ENCODE measurements at places on chromosomes 2 and 18.

DNA sequence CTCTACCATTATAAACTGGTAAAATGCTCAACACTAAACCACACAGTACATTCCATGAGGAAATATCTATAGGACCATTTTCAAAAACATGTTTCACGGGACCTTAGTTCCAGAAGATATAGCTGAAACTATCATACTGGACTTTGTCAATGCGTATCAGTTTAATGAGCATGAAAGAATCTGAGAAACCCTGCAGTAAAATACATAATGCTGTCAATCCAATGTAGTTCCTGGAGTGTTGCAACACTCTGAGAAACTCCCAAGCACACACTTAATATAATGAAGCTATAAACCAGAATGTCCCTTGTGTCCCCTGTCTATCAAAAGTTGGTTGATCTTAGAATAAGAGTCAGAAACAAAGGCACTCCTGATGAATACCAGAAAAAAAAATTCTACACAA lies 16.2 kb downstream of the IWS1 start:
- H3K27ac ChIP-seq = no peak overlapping the region
- H3K4me3 ChIP-seq = no peak overlapping the region
- H3K4me1 ChIP-seq = peaks cover 42% of the 10 kb centered on the region
- no peaks in the 10 kb centered on the region for H3K27me3 ChIP-seq
- no peak for DNase-seq

GRCh38 chr2:21543630-21544029 lies 419.9 kb downstream of the TDRD15 start:
- no peaks in the 10 kb centered on the region for H3K36me3 ChIP-seq
- DNase-seq = no peak
- H3K27me3 ChIP-seq = no peaks in the 10 kb centered on the region
- H3K4me1 ChIP-seq = no peaks in the 10 kb centered on the region
- H3K4me3 ChIP-seq = no peak overlapping the region

GRCh38 chr18:55234366-55235093 lies 275.3 kb upstream of the CCDC68 start:
- no peaks in the 10 kb centered on the region for H3K36me3 ChIP-seq
- DNase-seq = no peak
- H3K27ac ChIP-seq = no peak overlapping the region

- DNase-seq = no peak
- no peak overlapping the region for H3K4me3 ChIP-seq
- no peak overlapping the region for H3K27ac ChIP-seq
- no peaks in the 10 kb centered on the region for H3K36me3 ChIP-seq
- H3K27me3 ChIP-seq = no peaks in the 10 kb centered on the region
- no peaks in the 10 kb centered on the region for H3K4me1 ChIP-seq
These were observed 196.8 kb downstream of the PPP1R1C start for GRCh38 chr2:182182436-182182835.

DNA sequence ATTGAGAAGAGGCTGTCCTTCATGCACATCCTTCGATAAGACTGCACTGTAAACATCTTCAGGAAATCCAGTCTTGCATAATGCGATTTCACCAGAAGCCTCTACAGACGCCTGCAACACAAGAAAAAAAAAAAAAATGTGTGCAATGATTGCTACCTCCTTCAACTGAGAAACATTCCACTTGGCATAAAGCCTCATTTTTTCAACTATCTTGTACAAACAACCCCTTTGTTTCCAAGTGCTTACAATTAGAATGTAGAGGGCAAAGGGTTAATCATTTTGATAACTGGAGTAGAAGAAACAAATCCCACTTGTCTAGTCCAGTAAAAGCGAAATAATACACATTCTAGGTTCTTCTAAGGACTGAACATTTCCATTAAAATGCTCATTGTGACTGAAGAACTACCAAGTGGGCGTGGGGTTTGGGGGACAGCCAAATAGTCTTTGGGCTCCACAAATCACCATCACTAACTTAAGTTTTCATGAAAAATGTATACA lies 29.2 kb downstream of the CDH2 start:
- no peaks in the 10 kb centered on the region for H3K36me3 ChIP-seq
- no peak for DNase-seq
- no peaks in the 10 kb centered on the region for H3K4me1 ChIP-seq
- no peak overlapping the region for H3K27ac ChIP-seq
